ENCODE measurements at places on chromosomes 6 and 20.

DNA sequence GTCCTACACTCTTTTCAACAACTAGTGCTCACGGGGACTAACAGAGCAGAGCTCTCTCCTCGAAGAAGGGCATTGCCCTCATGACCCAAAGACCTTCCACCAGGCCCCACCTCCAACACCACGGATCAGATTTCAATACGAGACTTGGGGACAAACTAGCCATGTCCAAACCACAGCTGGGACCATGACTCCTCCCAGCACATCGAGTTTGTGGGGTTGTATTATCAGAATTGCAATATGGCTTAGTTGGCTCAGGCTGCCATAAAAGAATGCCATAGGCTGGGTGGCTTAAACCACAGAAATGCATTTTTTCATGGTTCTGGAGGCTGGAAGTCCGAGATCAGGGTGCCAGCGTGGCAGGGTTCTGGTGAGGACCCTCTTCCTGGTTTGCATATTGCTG lies 189.7 kb upstream of the PMEPA1 start:
- DNase-seq = no peak

- DNase-seq = no peak
These were observed 43.1 kb upstream of the SCML4 start for GRCh38 chr6:107867302-107867615.

DNA sequence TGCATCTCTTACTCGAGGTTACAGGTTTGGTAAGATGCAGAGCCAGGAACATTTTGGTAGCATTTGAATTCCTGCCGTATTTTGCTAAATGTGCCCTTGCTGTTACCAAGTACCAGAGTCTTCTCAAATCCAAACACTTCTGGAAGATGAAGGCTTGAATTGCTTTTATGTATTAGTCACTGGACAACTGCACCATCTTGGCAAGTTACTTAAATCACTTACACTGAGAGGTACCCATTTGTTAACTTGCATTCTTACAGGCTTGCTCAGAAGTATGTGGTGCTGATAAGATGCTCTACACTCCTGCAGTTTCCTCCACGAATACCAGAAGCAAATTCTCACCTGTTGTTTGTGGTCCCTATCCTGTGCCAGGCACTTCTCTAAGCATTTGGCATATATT lies 12.7 kb downstream of the IL22RA2 start:
- no peak for DNase-seq

DNA sequence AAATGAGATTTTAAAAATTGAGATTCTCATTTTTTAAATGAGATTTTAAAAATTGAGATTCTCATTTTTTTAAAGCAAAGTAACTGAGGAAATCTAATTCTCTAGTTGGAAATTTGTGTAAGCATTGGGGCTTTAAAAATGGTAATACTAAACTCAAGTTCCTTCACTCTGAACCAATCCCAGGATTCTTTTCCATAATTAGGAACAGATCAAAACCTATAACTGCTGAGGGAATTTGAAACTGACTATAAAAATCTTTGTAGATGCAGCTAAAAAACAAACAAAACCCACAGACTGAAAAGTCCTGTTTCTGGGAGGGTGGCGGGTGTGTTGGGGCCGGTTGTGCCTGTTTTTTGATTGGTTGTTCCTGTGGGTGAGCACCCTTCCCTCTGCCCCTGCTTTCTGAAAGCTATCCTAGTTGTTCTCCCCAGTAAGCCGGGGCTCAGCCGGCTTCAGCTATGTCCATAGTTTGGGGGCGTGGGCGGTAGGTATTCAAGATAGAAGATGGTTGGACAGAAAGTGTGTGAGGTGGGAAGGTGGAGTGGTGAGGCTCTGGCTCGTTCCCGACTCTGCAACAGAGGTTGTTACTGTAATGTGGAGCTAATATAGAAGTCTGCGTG lies 49.3 kb downstream of the GFRA4 start:
- DNase-seq = no peak

- DNase-seq = peak; percentile 35
These were observed 15.8 kb downstream of the CGA start for GRCh38 chr6:87078983-87079616.

DNA sequence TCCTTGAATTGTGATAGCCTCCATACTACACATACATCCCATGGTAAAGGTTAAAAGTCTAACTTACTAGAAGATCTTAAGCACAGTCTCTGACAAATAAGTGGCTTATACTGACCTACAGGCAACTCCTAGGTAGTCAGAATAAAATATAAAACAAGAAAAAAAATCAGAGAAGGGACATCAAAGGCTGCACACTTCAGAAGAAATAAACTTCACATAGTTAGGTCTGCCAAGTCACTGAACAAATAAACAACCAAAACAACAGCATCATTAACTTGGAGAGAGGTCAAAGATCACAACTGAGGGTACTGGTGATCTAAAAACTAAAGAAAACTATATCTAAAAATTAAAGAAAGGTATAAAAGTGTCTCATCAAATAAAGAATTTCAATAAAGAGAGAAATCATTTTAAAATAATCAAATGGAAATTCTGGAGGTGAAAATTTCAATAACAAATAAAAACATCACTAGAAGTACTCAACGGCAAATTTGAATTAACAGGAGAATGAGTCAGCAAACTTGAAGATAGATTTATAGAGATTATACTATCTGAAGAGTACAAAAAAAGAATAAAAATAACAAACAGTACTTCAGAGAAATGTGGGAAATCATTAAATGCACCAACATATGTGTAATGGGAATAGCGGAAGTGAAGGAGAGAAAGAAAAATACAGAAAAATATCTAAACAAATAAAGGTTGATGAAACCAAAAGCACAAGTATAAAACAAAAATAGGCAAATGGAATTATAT lies 88.0 kb upstream of the UST start:
- DNase-seq = no peak

- DNase-seq = no peak
These were observed 245.7 kb downstream of the RNF144B start for GRCh38 chr6:18632670-18633410.

GRCh38 chr20:12554426-12554825 lies 454.3 kb upstream of the SPTLC3 start:
- no peak for DNase-seq

- DNase-seq = no peak
These were observed 1143.9 kb upstream of the GJE1 start for GRCh38 chr6:140988780-140989179.

- no peak for DNase-seq
These were observed 442.4 kb downstream of the FRK start for GRCh38 chr6:115618256-115618655.

GRCh38 chr6:51640021-51640420 lies 447.4 kb downstream of the PKHD1 start:
- DNase-seq = no peak

- no peak for DNase-seq
These were observed 3.4 kb downstream of the VARS2 start for GRCh38 chr6:30917487-30917886.

- DNase-seq = no peak
These were observed 77.8 kb upstream of the TAB2 start for GRCh38 chr6:149239573-149240209.

- no peak for DNase-seq
These were observed 46.1 kb downstream of the RALGAPA2 start for GRCh38 chr20:20666359-20666758.

DNA sequence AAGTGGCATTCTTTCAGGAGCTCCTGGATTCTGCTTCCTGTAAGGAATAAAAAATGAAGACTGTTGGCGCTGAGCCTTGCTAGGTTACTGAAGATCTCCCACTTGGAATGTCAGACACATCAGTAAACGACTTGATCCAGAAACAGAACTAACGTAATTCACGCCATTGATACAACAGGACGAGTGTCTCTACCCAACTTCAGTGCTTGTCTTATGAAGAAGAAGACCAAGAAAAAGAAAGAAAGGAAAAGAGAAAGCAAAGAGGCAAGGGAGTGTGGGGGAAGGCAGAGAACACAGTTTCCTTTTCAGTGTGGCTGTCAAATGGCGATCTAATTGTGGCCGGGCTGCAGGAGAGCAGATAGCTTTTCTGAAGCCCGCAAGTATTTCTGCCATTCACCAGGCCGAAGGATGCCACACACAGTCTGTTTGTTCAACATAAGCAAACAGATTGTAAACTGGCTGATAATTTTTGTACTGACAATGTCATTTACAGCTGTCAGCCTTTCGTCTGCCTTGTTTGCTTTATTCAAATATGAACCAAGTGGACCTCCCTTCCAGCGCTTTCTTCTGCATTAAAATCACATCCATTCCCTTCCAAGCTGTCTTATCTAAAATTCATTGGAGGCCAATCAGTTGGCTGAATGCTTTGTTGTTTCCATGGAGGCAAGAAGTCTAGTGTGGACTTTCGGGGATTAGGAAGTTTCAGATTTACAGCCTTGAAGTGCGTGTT lies 180.6 kb downstream of the FOXA2 start:
- no peak for DNase-seq

- no peak for DNase-seq
These were observed 278 bp downstream of the UST start for GRCh38 chr6:148747145-148747470.

DNA sequence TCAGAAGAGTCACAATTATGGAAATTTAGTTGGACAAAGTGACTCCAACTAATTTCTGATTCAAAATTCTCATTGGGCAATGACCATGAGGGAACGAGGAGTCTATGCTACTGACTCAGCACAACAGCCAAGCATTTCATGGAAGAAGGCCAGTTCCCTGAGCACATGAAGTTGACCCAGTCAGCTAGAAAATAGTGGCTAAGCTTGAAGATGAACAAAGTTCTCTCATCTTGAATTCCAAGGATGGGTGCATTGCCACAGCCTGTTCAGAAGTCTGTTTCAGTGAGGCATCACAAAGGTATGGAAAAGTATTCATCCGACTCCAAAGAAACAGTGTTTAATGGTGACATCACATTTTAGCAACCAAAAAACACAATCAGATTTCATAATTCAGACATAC lies 676.9 kb downstream of the HACE1 start:
- no peak for DNase-seq

GRCh38 chr6:43243664-43244321 lies 512 bp downstream of the TTBK1 start:
- DNase-seq = no peak

DNA sequence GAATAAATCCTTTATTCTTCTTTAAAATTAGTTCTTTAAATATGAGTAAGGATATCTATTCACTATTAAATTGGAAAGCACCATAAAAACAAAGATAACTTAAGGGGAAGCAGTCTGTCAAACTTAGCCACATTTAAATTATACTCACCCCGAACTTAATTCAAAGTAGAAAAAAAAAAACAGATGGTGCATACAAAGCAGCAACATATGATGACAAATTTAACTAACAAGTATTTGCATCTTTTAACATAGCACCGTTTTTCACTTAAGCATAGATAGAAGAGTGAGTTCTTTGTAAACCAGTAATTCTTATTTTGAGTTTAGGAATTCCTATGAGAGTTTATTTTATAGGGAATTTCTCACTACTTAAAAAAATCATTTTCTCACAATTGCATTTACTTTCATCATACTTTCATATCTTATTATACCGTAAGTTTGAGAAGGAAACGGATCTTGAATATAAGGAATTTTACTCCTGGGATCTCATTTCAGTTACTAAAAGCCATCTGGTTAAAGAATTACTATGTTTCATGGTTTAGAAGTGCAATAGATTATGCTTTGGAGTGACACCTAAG lies 828.2 kb upstream of the MAP3K7 start:
- DNase-seq = no peak

GRCh38 chr6:169968541-169969270 lies 217.3 kb downstream of the ERMARD start:
- DNase-seq = no peak

DNA sequence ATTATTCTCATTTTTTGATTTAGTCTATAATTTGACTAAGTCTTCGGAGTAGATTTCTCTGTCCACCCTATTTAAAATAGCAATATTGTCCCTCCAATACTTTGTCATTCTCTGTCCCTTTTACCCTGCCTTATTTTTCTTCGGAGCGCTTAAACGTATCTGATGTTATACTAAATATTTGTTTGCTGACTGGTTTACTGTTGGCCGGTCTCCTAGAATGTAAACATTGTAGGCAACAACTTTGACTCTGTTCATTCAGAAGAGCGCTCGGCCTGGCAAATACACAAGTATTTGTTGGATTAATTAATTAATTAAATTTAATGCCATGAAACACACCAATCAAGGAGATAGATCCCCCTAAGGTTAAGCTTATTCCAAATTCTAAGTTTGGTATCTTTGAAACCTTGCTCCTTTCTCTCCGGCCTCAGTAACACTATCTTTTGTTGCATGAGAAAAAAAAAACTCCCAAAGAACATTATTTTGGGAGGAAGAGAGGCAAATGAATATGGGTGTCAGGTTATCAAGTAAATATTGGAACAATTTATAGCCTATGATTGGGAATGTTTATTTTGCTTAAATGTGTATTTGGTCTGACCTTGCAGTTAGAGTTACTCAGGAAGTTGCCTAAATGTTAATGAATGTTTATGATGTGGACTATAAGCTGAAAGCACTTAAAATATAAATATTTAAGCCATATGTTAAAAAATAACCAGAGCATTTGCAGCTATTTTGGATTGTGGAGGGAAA lies 231.1 kb downstream of the SOX4 start:
- DNase-seq = no peak

- no peak for DNase-seq
These were observed 17.6 kb downstream of the CD109 start for GRCh38 chr6:73713426-73714147.

- no peak for DNase-seq
These were observed 200.5 kb upstream of the FOXQ1 start for GRCh38 chr6:1111361-1111760.

DNA sequence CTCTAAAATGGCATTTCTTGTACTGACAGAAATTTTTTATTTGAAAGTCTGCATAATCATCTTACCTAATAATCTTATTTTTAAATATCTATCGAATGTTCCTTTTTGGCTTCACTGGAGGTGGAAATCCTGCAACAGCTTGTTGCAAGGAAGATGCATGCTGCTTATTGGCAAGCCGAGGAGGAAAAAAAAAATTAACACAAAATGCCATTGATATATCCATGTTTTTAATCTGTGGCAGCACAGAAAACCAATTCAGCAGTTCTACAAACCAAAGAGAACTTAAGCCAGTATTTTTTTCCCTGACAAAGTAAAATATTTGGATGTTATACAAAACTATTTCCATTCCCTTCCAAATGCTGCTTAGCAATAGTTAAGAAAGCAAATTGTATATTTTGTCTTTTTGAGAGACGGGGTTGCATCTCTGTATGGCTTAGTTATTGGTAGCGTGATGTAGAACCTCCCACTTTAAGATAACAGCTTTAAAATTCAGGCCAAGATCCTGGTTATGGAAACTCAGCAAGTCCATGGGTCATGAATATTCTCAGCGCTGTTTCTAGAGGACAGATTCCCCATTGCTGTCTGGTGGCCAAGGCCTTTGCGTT lies 231.4 kb downstream of the TMEM242 start:
- DNase-seq = no peak
